ENCODE measurements at places on chromosomes 6 and 20.

- peak; percentile 77 for DNase-seq
Observed at GRCh38 chr20:32966881-32967781, 37.1 kb downstream of the SUN5 start.

DNA sequence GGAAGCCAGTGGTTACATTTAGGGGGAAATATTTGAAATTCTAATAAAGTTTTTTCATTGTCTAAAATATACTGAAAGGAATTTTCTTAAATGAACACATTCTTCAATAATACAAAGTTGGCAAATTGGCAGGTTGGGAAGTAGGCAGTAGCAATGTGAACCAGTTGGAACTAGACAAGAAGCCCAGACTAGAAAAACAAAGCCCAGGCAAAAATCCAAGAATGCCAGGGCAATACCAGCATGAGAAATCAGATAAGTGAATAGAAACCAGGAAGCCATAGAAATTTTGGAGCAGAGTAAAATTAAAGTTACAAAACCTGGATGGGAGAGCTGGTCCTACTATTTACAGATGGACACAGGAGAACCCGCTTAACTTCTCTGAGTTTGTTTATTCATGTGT, 52.2 kb downstream of the TPBG start:
- no peak for DNase-seq

GRCh38 chr20:14997791-14998190, 660.4 kb upstream of the FLRT3 start:
- DNase-seq: no peak

GRCh38 chr20:62322492-62323041, 19.8 kb downstream of the ADRM1 start:
- no peak for DNase-seq
